CD4-positive, alpha-beta T cell (primary cell): ENCODE measurements at places on chromosomes 2 and 18. TPM values are rescaled to one million over a fixed set of nuclear protein-coding genes. Genes with fewer than 3 reads are reported as not detected.

Gene MAPRE3
- 4.5 TPM for total RNA-seq

Gene OTOS
- not detected for total RNA-seq

DNA sequence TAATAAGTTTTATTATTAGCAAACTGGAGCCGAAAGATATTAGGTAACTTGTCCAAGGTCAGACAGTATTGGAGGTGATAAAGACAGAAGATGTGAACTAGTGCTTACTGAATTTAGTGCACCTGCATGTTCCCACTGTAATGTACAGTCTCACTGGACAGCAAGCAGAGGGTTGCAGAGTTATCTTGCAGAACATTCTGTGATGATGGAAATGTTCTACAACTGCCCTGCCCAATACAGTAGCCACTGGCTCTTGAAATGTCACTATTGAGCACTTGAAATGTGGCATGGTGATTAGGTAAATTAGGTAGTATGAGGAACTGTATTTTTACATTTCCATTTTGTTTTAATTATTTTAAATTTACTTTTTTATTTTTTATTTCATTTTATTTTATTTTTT, 356.6 kb downstream of the EPHA4 start:
- DNase-seq, result no peak

- no peak for DNase-seq
Measured at GRCh38 chr2:72950558-72951255, 33.4 kb downstream of the EMX1 start.

GRCh38 chr2:203928849-203929248, 7.7 kb upstream of the ICOS start:
- no peak for DNase-seq

DNA sequence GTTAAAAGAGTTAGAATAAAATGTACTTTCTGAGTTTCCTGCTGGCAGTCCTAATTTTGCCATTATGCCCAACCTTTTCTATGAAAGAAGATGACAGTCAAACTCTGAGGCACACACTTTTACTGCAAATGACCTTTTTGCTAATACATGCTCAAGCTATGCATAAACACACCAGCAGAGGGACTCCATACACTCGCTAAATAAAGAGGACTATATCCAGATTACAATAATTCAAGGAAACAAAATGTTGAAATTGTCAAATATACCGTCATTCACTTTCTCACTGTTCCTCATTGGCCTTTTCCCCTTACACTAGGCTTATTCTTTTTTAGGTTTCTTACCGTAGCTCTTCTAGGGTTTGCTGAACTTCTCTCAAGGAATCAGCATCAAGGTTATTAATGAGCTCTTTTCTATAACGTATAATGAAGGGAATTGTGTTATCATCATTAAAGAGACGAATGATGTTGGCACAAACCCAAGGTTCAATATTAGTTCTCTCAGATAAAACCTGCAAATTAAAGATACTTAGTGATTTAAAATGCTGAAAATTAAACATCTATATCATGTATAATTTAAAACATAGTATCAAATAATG, 25.7 kb downstream of the SRBD1 start:
- peak; percentile 38 for DNase-seq

DNA sequence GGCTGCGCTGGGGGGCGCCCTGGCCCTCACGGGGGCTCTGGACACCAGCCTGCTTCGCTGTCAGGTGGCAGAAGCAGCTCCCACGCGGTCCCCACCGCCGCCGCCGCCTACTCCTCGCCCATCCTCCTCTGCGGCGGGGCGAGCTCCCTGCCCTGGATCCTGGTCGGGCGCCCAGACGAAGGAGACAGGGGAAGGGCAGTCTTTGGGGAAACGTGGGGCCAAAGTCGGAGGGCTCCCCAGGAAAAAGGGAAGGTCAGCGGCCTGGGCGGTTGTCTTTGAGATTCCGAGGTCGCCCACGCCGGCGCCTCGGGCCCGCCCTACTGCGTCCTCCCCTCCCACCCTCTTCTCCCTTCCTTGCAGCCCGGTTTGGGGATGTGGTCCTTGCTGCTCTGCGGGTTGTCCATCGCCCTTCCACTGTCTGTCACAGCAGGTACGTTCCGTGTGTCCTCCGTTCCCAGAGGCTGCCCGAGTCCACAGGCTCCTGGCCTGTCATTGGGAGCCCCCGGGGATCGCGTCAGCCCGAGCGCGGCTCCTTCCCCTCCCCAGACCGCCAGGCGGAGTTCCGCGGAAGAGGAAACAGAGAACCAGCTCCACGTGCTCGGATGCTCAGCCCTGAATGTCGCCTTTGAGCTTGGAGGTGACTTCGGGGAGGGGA, 800 bp downstream of the IL1RL2 start:
- DNase-seq, result peak; percentile 63
